Ovary (tissue), 10 donors: ENCODE measurements at places on chromosomes 2 and 18.
A peak's percentile ranks its signal among the peaks of the same experiment; 100 is the strongest.

- no peak for DNase-seq
These were observed 343.1 kb downstream of the CELF4 start for GRCh38 chr18:37222354-37222998.

GRCh38 chr2:71101656-71102055 lies 28.4 kb downstream of the MCEE start:
- DNase-seq = no peak

DNA sequence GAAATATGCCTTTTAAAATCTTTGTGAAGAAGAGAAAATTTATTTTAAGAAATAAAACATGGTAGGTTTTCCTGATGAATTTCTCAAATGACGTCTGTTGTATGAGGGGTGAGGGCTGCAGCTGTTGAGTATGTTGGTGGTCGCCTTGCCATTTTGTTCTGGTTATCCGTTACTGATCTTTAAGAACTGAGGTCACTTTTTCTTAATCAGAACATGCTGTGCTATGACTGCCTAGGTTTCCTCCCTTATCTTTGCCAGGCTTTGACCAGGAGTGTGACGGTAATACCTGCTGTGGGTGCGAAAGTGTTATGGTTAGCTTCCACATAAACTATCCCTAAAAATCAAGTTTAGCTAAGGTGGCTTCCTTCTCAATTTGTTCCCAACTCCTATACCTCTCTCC lies 176.9 kb downstream of the DIS3L2 start:
- DNase-seq = no peak

DNA sequence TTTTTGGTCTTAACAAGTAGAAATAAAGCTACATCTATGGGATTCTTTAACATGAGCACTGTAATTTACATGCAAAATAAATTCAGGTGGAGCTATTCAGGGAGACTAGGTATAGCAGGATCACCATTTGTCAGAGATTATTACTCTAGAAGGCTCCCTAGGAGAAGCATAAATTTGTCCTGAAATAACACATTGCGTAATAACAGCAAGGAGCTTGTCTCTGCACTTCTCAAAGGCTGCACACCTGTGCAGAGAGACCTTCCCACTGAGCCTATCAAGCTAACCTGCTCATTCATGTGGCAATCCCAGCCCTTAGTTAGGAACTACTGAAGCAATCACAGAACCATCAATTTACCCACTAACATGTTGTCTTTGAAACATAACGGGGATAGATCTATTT lies 437.4 kb upstream of the MC4R start:
- no peak for DNase-seq

GRCh38 chr18:2920546-2921343 lies 73.9 kb downstream of the EMILIN2 start:
- no peak for DNase-seq

DNA sequence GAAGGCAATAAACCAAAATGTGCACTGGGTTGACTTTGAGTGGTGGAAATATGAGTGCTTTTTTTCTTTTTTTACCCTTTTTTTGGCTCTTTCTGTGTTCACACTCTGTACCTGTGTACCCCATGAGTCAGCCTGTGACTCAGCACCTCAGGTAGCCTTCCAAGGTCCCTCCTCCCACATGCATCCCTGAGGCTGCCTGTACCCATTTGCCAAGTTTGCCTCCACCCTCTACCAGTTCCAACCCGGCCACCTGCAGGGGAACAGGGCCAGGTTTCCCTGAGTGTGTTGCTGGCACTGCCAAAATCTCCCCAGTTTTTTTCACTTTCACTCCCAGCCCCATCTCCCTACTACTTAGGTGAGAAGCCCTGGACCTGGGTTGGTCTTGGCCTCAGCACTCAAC lies 14.0 kb downstream of the CXCR1 start:
- DNase-seq = no peak

DNA sequence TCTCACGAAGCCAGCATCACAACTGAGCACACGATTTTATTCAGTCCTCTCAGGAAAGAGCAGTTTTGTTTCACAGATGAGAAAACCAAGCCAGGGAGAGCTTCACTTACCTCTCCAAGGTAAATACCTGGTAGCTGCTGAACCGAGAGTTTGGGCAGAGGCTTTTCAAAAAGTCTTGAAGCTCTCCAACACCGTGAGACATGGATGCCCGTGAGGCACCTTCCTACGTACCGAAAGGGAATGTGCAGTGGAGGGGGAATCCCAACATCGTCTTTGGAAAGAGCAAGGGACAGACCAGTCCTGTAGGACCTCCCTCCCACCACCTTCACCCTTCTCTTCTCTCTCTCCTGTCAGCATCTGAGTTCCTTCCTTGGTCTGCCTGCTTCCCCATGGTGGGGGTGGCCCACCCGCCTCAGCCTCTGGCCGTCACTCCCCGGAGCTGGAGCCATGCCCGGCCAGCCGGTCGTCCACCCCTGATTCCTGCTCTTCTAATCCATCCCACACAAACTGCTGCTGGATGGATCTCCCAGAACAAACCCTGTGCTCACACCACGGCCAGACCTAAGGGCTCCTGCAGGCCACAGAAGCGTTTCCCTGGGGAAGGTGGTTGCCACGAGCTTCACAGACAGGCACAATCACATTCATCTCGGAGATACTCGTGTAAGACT lies 97.3 kb upstream of the SNTG2 start:
- DNase-seq = no peak

GRCh38 chr18:45254709-45255082 lies 360.6 kb upstream of the SLC14A2 start:
- peak; percentile 32 for DNase-seq

GRCh38 chr2:157438863-157439823 lies 4.7 kb downstream of the CYTIP start:
- DNase-seq = no peak

DNA sequence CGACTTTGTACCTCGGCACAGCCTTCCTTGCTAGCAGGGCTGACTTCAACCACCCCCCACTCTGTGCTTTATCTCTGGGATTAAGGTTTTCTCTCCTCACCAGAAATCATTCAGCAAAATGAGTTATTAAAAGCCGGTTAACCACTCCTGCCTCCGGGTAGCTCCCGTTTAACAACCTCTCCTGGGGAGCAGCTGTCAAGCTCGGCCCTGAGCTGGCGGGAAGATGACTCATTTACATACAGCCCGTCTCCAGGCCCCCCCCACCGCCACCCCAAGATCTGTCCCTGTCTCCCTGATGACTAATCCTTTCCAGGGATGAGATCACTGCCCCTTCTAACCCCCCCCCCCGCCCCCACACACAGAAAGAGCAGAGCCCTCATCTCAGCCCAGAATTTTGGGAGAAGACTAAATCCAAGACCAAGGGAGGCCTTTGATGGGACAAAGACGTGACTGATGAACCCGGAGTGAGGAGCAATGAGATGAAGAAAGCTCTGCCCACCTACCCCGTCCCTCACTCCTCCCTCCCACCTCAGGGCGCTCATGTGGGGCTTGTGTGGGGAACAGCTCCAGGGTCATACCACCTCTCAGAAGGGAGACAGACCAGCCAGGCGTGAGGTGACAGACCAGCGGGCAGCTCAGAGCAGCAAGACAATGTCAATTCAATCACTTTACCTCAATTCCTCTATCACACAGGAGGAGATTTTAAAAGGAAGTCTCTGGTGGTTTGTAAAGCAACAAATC lies 131.4 kb downstream of the MSH2 start:
- DNase-seq = peak; percentile 53
